ENCODE measurements at places on chromosomes 1 and 21. TPM values are rescaled to one million over a fixed set of nuclear protein-coding genes. Genes with fewer than 3 reads are reported as not detected.

The DNAJC6 gene
- 0.10 TPM for total RNA-seq

GRCh38 chr1:216778737-216779136 lies 55.5 kb upstream of the ESRRG start:
- DNase-seq, result no peak

- peak; percentile 86 for DNase-seq
Observed at GRCh38 chr1:202968895-202969295, 1.8 kb upstream of the CYB5R1 start.

DNA sequence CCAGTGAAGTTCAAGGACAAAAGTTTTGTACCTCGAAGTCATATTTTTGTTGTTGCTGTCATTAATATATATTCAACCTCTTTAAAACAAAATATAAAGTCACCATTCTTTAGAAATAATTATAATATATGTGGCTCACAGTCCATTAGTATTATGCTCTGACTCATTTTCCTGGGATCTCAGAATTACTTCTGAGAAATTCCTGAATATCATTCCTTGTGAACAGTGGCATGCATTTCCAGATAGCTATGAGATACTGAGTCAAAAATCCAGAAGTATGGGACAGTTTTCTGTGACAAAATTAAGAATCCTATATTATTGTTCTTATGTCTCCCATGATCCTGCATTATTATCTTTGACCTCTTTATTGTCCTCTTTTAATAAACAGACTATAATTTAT lies 13.8 kb upstream of the RGS21 start:
- DNase-seq, result no peak

DNA sequence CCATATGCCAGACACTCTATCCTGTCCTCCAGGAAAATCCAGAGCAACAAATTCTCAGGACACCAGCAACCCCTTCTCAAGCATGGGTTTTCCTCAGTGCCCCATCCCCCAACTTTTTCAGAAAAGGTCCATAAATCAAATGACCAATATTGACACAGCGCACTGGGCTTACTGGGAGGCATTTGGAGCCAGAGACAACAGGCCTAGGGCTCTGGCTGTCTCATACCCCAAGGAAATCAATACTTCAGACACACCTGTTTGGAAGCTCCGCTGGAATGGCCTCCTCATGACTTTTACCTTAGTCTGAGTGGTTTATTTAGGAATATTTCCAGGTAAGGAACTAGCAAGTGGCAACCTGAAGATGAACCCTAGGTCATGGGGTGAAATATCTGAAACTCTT lies 66.9 kb upstream of the TNR start:
- DNase-seq, result no peak

- peak; percentile 16 for DNase-seq
Observed at GRCh38 chr1:118154220-118154619, 30.8 kb downstream of the SPAG17 start.

DNA sequence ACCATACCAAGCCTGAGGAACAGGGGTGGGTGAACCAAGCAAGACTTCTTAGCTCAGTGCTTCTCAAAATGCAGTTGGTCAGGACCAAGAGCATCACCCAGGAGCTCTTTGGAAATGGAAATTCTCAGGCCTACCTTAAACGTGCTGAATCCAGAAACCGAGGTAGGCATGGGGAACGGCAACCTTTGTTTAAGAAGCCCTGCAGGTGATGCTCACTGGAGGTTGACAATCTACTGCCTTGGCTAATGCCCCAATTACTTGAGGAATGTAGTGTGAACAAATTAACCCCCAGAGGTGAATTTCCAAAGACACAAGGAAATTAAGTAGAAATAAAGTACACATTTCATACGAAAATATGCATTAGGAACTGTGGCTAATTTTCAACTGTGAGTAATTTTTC lies 5.3 kb downstream of the PTPN14 start:
- no peak for DNase-seq

DNA sequence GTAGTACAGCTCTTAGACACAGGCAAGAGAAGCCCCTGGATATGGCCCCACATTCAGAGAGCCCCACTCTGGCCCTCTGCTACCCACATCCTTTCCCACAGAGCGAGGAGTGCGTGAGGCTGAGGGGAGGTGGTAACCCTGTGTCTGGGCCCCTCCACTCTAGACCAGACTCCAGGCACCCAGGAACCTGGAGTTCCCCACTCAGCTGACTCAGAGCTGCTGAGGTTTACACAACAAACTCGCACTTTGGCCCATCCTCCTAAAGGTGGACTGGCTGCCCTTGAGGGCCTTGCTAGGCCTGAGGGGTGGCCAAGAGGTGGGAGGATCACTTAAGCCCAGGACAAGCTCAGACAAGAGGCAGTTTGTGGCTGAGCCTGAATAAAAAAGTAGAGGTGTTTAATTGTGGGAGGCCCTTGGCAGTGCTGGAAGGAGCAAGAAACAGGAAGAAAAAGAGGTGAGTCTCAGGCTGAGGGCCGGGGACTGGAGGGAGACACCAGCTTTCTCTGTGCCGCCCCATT lies 10.7 kb downstream of the MR1 start:
- DNase-seq, result no peak

DNA sequence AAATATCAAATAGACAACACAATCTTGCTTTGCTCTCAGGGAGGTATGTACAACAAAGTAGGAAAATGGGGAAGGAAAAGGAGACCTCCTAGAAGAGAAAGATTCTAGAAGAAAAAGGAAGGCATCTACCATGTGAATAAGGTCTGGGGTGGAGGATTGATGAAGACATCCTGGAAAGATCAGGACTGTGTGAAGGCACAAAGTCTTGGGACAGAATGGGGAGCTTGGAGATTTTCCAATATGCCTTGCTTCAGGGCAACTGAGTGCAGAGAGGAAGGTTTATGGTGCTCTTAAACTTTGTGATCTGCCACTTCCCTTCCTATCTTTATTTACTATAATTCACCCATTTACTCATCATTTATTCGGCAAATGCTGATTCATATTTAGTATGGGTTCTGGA lies 352.0 kb downstream of the PLPP3 start:
- DNase-seq, result no peak

GRCh38 chr1:37926038-37926924 lies 20.6 kb downstream of the INPP5B start:
- DNase-seq, result no peak

Data from HT-29 (cell line).